Stimulated activated CD8-positive, alpha-beta memory T cell treated with anti-CD3 and anti-CD28 coated beads, Interleukin-15, amount 100 ng/mL, for 1 hour (primary cell): ENCODE measurements at places on chromosomes 7 and 10.

DNA sequence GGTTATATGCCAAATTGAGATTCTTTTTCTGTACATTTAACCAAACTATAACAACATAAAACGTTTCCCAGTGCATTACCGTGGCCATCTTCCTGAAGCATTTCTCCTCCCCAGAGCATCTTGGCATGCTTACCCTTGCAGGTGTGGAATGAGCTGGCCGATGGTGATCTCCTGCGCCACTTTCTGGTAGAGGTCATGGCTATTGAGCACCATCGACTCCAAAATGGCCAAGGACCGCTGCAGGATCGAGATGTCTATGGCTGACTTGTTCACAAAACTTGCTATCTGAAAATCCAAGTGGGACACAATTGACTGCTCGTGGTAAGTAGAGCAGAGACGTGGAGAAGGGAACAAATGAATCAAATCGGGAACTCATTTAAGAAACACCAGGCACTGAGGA is 223.9 kb downstream of the ELMO1 start:
- no peak for DNase-seq

DNA sequence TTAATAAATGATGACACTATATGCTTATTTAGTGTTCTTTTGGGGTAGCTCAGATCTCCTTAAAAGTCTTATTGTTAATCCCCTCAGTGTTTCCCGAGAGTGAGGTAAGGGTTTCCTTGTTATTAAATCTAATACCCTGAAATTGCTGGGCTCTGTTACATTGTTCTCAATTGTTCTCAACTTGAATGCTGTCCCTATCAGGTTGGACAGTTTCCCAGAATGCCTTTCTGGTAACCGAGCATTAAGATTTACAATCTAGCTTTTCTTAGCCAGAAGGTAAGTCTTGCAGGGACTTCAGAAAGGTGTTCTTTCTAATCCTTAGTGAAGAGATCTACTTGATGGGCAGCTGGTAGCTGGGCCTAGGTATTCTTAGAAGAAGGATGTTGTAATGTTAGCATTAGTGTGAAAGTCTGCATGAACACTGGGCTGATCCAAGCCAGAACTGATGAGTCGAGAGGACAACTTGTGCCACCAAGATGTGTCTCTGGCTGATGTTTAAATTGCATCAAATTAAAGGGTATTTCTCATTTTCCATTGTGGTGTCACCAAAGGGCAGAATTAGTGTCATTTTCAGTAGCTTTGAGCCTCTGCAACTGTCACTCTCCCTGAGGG is 89.9 kb downstream of the SND1 start:
- no peak for DNase-seq

DNA sequence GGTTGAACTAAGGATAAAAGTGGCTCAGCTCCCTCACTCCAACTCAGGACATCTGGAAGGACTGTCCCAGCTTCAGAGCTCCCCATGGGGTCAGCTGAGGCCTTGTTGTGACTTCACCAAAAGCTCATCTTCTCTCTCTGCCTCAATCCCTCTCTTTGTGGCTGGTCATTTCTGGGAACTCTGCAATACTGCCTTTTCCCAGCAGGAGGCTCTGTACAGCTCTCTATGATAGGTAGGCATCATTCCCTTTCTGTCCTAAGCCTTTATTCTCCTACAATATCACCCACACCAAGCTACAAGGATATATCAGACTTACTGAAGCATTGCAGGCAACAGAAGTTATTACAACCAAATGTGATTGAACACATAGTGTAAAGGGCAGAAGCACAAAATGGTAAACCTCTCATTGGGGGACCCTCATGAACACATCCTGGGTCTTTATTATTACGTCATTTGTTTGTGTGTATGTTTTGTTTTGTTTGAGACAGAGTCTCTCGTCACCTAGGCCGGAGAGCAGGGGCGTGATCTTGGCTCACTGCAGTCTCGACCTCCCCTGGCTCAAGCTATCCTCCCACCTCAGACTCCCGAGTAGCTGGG is 36.7 kb upstream of the PRPS1L1 start:
- DNase-seq, result no peak

DNA sequence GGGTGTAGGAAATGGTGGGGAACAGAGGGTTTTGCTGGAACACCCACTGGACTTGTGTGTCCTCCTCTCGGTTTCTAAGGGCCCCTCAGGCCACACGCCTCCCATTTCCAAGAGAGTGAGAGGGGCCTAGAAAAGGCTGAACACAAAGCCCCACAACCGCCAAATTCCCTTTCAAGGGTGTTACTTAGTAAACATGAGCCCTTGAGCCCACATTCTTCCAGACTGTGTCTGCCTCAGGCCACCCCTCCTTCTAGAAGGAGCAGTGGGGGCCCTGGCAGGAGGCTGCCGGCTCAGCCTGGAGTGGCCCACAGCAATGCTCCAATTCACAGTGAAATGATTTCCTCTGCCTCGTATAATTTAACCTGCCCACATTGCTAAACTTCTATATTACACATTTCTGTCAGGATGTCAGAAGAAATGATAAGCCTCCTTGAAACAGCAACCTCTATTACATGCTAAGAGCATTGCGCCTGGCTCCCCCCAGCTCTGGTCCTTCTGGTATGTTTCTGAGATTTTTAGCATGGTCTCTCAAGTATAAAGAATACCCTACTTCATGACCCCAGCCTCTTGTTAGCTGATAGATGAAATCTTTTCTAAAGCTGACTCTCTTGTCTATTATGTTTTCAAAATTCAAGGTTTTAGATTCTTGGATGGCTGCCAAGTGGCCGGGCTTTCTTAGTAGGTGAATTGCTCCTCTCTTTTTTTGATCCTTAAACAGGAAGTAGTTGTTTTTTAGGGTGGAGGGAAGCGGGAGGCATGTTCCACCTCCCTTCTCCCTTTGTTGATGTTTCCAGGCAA is 673.9 kb upstream of the GALNT17 start:
- no peak for DNase-seq

GRCh38 chr7:115724400-115725056 is 306.0 kb downstream of the TFEC start:
- DNase-seq, result no peak

GRCh38 chr10:4526311-4526731 is 299.7 kb upstream of the AKR1E2 start:
- DNase-seq, result no peak

DNA sequence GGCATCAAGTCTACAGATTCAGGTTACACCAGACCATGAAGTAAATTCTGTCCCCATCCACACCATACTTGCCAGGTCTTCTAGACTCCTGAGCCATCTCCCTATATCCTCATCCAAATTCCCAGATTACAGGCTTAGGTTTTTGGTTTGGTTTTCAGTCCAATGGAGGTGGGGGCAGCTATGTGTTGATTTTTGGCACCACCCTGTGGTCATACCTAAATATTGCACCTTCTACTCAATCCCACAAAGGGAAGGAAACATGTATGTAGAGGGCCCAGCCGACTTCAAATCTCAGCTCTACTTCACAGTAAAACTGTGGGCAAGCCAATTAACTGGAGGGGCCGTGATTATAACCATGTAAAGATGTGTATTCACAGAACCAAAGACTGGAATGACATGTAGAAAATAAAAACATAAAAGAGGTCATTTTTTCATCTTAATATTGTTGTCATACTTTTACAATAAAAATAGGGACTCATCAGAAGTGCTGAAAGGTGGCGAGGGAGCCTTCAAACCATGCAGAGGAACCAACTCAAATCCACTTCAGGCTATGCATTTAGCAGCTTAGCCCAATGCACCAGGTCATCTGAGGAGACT is 19.8 kb downstream of the ERCC6 start:
- DNase-seq, result no peak

GRCh38 chr10:12534824-12535223 is 185.5 kb downstream of the CAMK1D start:
- no peak for DNase-seq

GRCh38 chr10:92573091-92573797 is 649 bp downstream of the IDE start:
- no peak for DNase-seq

- DNase-seq, result no peak
Measured at GRCh38 chr10:106996510-106996909, 168.0 kb downstream of the SORCS1 start.

DNA sequence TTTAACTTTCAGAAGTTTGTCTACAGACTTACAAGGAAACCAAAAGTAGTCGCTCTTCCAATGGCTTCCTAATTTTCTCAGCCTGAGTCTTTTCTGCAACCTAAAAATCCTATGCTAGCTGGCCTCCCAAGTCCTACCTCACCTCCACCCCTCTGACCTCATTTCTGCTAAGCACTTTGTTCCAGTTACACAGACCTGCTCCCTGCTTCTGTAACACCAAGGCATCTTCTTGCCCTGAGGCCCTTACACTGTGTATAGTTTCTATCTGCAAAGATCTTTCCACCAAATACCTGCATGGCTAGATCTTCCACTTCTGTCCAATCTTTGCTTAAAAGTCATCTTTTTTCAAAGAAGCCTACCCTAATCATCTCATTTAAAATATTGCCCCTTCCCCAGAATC is 1.9 kb upstream of the SNX13 start:
- DNase-seq, result no peak

DNA sequence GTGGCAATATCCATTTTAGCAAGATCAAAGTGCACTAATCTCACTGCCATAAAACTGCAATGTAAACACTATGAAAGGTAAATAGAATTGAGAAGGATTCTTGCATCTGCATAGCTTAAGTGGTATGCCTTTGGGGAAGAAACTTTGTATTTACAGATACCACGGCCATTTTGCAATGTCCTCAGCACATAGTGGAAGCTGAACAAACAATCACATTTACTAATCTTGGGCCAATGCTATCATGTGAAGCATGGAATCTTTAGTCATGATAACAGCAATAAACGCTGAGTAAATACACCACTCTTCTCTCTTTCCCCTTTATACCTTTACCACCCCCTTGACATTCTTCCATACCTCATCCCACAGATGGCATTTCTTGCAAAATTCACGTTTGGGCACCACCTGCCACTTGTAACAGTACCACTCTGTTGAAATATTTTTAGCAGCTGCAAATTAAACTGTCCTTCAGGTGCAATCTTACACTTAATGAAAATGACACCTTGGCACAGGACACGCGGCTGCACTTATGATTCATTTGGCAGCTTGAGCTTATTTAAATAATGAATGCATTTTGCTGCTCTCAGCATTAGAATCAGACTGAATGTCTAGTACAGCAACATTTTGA is 171.8 kb downstream of the SEMA3A start:
- DNase-seq, result no peak

DNA sequence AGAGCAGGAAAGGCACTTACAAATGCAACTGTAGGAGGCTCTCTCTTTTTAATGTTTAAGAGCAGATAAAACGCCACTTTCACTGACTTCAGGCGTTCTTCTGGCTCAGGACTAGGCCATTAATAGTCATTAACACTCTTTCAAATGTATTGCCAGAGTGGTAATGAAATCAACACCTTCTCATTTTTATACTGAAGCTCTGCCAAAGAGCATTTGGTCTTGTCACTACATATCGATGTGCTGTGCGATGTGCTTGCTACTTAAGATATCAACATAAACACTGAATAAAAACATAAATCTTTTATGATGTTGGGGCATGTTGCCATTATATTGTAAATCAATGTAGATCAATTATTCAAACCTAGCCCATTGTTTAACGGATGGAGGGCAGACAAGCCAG is 634.7 kb downstream of the ARL4A start:
- DNase-seq, result no peak

GRCh38 chr7:105279688-105280007 is 109.1 kb downstream of the SRPK2 start:
- DNase-seq, result no peak

DNA sequence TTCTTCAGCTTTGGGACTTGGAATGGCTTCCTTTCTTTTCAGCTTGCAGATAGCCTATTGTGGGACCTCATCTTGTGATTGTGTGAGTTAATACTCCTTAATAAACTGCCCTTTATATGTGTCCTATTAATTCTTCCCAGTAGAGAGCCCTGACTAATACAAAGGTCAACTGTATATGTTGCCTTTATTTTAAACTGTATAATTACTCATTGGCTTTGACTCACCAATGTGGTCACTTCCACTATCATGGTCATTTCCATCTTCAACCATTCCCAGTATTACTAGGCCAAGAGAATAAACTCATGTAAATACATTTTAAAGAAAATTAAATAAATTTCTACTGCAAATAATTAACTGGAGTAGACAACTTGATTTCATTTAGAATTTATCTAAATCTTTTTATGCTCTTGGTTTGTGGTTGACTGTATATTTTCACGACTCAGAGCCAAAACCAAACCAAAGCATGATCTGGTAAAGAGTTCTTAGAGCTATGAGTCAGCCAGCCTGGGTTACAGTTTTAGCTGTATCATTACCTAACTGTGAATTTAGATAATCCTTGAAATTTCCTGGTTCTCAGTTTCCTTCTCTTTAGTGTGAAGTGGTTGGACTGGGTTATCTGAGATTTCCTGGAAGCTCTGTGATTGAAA is 188.4 kb downstream of the PPP1R3A start:
- no peak for DNase-seq

DNA sequence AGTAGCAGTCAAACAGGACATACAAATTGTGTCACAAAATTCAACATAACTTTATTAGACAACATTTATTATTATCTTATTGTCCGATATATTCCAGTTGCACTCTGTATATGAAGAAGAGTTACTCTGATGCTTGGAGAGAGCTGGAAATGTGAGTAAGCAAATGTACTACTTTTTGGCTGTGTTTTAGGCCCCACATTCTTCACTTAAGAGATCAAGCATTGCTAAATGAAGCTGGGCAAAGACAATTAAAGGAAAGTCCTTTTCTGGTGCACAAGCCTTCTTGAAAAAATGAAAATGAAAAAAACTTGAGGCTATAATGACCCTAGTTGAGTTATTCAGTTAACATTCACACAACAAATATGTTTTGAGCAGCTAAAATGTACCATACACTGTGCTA is 26.1 kb downstream of the MYPN start:
- DNase-seq, result no peak

GRCh38 chr7:127653396-127653795 is 1.4 kb downstream of the SND1 start:
- no peak for DNase-seq

DNA sequence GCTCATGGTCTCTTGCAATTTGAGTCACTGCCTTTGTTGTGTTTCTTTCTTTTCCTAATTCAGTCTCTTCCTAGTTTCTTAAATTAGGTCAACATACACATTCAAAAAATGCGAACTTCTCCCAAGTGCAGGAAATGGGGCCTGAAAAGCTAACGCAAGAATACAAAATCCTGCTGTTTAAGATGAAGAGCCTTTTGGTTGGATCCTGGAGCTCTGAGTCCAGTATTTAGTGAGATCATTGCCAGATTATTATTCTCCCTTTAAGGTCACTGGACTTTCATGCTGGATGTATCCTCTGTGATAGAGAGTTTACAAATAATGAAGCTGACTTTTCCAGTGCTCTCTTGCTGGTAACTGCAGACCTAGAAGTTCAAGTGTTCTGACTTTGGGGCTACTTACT is 401.9 kb upstream of the MKI67 start:
- no peak for DNase-seq

- DNase-seq, result no peak
Measured at GRCh38 chr10:9069136-9069535, 1014.6 kb downstream of the GATA3 start.
